Prostate gland (tissue), 2 donors: ENCODE measurements at places on chromosomes 5 and 9.

- DNase-seq = no peak
Measured at GRCh38 chr5:60494635-60495034, 205.3 kb downstream of the DEPDC1B start.

- DNase-seq = no peak
Measured at GRCh38 chr5:34639852-34640626, 16.1 kb upstream of the RAI14 start.

- no peak for DNase-seq
Measured at GRCh38 chr5:91598216-91598615, 215.1 kb upstream of the ARRDC3 start.

- no peak for DNase-seq
Measured at GRCh38 chr9:130039528-130040147, 3.4 kb downstream of the FNBP1 start.

- no peak for DNase-seq
Measured at GRCh38 chr9:71209890-71210289, 88.5 kb upstream of the TRPM3 start.
